ENCODE measurements at places on chromosomes 1 and 21.

- no peak for DNase-seq
Observed at GRCh38 chr1:236343246-236343870, 50.7 kb upstream of the EDARADD start.

DNA sequence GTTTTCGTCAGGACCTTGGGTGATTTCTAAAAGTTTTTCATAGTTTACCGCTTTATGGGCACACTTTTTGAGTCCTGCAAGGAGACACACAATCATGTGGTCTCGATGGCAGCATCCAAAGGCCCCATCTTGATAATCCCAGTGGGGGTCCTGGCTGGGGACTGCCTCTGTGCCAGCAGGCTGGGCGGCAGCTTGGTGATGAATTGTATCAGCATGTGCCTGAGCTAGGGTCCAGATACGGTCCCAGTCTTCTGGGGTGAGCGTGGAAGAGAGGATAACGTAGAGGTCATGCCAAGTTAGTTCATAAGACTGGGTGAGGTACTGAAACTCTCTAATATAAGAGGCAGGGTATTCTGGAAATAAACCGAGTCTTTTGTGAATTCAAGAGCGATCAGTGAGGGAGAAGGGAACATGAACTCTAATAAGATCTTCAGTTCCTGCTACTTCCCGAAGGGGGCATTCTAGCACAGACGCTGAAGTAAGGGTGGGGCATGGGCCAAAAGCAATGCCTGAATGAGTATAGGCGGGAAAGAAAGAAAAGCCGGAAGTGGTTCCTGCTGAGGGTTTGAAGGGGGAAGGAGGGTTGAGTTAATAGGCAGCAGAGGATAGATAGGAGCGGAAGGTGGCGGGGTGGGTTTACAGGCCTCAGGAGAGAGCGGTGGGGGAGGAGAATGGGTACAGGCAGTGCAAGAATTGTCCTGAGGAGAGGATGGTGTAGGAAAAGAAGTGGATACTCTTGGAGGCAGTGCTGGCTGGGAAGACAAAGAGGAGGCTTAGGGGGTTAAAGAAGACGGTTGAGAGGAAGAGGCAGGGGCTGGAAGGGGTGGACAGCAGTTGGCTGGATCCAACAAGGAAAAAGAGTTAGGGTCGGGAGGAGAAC is 1.6 kb downstream of the ERVH48-1 start:
- DNase-seq = peak; percentile 83

DNA sequence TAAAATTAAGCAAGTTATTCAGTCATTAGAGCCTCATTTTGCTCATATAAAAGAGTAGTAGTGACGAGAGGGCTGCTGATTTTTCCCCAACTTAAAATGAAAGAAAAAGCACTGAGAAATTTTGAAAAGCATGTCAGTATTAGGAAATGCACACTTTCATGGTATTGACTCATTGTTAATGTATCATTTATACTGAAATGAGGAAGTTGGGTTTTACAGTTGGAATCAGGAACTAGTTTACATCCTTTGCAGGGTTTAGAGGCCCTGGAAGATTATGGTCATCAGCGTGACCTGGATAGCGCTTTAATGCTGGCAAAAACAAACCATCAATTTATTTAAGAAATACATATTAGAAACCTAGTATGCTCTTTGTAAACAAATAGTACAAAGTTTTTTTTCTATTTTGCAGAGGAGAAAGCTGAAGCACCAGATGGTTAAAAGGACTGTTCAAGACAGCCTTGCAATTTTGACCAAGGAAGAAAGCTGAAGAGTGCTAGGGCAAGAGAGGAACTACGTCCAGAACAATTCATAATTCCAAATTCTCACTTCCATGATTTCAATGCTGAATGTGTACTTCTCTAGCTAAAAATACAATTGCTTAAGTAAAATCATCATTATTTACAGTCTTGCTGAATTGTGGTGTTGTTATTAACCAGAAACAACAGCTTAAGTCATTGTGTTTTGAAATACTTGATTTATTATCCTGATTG is 94.8 kb upstream of the SGIP1 start:
- DNase-seq = no peak

DNA sequence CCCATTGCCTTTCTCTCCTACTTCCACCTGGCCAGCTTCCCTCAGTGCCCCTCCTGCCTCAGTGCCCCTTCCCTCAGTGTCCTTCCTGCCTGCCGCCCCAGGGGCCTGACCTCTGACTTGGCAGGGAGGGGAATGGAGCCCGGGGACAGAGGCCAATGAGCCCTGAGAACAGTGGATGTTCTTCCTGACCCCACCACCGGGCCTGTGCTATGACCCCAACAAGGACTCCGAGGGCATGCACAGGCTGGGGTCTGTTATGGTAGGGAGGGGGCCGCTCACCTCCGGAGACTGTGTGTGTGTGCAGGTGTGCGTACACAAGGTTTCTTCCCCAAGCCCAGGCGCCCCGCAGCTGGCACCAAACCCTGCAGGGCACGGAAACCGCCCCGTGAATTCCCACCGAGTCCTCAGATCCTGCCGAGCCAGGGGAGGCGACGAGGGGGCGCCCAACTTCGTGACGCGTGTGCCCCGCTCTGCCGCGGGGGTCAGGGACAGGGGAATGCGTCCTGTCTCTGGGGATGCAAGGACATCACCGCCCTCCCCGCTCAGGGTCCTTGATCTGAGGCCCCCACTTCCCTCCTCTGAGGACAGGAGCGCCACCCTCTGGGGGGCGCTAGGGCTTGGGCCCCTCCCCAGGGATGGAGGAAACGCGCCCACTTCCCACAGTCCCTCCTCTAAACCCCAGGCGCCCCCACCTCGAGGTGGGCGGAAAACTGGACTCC is 766 bp downstream of the RAP1GAP start:
- no peak for DNase-seq

GRCh38 chr1:57058652-57059501 is 93.1 kb upstream of the C8B start:
- no peak for DNase-seq

DNA sequence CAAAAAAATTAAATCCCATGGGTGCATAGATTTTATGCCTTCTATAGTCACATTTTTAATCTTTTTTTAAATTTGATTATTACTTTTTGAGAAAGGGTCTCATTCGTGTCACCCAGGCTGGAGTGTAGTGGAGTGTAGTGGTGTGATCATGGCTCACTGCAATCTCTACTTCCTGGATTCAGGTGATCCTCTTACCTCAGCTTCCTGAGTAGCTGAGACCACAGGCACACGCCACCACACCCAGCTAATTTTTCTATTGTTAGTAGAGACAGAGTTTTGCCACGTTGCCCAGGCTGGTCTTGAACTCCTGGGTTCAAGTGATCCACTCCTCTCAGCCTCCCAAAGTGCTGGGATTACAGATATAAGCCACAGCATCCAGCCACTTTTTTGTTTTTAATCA is 10.4 kb downstream of the CBR3 start:
- DNase-seq = no peak

DNA sequence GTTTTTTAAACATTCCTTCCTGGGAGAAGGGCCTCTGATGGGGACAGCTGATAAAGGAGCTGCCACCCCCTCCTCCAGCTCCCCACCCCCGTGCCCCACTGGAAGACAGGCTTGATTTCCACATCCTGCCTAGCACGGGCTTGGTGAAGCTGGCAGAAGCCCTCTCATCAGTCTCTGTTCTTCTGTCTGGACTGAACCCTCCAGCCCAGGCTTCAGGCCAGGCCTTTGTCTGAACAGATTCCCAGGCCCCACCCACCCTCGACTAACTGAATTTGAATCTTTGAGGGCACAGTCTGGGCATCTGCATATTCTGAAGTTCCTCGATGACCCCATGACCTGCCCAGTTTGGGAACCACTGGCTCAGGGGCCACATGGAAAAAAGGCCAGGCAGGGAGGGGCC is 75.3 kb downstream of the CD58 start:
- no peak for DNase-seq

DNA sequence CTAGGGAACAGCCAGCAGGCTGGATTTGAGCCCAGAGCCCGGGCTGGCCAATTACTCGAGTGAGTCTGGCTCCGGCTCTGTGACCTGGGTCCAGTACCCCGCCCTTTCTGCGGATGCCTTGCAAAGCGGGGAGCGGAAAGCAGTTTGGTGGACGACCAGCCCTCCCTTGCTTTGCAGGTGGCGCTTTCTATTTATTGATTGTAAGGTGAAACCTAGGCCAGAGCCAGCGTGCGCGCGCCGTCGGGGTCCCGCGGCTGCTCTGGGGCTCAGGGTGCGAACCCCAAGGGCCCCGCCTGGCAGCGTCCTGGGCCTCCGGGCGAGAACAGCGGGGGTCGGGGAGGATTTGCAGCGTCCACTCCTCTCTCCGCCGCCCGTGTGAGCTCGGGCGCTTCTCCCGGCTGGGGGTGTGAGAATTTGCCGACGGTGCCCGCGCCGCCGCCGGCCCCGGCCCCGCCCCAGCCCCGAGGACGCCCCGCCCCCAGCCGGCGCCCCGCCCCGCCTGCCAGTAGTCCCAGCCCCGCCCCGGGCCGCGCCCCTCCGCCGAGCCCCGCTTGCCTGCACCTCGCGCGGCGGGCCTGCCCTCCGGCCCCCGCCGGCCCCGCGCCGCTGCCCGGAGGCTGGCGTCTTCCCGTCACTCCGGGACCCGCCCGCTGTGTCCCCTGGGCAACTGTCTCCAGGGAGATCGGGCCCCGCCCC is 37.6 kb downstream of the PIK3CD start:
- peak; percentile 80 for DNase-seq

- no peak for DNase-seq
Observed at GRCh38 chr1:82752046-82752445, 951.3 kb downstream of the ADGRL2 start.

DNA sequence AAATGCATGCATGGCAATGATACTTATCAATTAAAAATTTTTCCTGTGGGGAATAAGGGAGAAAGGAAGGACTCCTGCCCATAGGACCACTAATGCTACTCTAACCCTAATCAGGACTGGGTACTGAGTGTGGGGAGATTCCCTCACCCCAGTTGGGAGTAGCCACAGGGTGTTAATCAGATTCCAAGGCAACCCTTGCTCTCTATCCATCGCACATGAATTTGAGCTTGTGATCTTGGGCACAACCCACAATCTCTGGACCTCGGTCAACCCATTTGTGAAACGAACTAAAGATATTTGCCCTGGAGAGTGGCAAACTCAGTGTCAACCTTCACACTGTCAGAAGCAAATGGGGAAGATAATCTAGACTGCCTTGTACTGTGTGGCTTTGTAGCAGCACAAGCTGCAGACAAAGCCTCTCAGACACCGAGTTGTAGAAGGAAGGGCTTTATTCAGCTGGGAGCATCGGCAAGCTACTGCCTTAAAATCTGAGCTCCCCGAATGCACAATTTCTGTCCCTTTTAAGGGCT is 69.5 kb downstream of the SERINC2 start:
- no peak for DNase-seq

GRCh38 chr1:204566583-204566955 is 50.4 kb downstream of the MDM4 start:
- no peak for DNase-seq

DNA sequence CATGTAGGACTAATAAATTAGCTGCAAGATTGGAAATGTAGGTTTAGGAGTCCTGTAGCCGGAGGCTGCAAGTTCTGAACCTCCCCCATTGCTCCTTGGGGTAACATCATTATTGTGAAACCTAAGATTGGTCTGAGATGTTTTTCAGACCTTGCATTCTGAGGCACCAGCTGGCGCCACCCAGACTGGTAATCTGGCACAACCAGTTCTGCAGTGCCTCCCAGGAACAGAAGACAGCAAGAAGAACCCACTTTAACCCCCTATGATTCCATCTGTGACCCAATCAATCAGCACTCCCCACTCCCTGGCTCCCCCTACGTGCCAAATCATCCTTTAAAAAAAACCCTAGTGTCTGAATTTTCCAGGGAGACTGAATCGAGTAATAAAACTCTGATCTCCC is 11.6 kb upstream of the DNAJC6 start:
- no peak for DNase-seq

DNA sequence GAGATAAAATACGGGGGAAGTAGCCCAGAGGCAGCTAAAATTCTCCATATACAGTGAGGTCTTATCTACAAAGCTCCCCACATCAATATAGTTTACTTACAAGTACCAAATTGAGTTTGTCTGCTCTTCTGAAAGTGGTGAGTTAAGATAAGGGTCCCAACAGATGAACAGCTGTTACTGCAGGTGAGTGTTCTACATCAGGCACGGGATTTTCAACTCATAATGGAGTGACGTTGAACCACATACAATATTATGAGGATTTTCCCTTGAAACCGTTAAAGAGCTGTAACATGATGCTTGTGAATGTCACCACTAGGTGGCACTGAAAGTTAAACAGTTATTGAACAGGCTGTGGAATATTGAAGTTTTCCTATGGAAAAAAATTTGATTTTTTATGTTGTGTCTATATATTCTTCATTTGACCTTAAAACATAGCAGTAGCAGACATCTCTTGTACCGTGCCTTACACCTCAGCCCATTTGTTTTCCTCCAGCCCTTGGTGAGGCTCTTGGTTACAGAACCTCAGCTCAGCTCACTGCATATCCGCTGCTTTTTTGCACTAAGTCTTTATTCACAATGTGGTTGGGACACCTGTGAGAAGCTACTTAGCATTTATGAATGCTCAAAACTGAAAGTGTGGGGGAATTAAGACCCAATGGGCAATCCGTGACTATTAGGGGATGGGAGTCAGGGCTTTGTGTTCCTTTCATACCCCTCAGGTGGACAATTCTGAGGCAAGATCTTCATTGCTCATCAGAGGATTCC is 23.2 kb downstream of the CD1D start:
- peak; percentile 32 for DNase-seq

DNA sequence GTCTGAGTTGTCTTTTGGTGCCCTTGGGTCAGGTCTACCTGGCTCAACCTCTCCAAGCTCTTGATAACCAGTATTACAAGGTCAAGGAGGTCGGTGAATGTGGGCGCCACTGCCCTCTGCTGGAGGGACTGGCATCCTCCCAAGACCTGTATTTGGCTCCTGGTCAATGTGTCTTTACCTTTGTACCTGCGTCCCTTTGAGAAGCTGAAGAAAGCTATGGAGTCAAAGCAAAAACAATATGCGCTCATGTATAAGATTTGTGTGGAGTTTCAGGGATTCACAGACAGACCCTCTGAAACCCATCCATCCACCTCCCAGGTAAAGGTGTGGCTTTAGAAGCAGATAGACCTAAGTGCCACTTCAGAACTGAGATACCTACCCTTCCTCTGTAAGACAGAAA is 61.8 kb upstream of the NBL1 start:
- DNase-seq = peak; percentile 3

- DNase-seq = no peak
Observed at GRCh38 chr1:158942490-158942889, 11.1 kb downstream of the PYHIN1 start.

- no peak for DNase-seq
Observed at GRCh38 chr1:246216906-246217305, 290.2 kb downstream of the SMYD3 start.

DNA sequence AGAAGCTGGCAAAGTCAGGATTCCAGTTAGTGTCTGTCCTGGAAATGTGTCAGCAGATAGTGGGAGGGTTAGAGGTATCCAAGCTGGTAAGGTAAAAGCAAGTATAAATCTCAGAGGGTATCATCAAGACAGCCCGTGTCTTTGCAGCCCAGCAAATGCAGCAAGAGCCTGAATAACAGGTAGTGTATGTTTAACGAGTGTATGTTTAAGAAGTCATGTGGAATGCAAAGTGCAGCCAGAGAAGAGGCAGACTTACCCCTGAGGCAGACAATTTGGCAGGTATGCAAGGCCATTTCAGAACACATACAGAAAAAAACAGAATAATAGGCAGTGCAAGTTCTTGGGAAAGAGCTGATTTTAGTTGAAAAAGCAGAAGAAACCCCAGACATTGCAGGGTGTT is 411.0 kb upstream of the NEGR1 start:
- no peak for DNase-seq

GRCh38 chr1:213744780-213745179 is 243.0 kb upstream of the PROX1 start:
- DNase-seq = no peak

GRCh38 chr1:155012026-155012546 is 9.5 kb downstream of the ZBTB7B start:
- peak; percentile 74 for DNase-seq
